ENCODE measurements at places on chromosomes 2 and 18.

DNA sequence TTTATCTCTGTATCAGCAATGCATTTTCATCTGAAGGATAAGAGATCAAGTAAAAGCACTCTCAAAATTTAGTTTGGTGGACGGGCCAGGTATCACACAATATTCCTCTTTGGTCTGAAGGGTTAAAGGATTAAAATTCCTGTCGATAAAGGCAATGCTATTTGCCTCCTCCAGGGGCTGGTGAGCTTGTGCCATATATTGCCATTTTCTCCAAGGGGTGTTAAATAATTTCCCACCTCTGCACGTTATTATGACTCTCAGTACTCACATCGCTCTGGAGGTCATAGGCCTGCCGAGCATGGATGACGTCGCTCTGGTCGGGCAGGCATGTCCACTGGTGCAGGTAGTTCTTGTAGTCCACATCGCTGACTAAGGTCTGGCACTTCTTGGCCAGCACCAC lies 94.2 kb downstream of the NEB start:
- no peak for DNase-seq

GRCh38 chr2:132276571-132276981 lies 114.8 kb upstream of the ANKRD30BL start:
- no peak for DNase-seq

- peak; percentile 85 for DNase-seq
These were observed 1.8 kb upstream of the NFATC1 start for GRCh38 chr18:79393635-79394533.

DNA sequence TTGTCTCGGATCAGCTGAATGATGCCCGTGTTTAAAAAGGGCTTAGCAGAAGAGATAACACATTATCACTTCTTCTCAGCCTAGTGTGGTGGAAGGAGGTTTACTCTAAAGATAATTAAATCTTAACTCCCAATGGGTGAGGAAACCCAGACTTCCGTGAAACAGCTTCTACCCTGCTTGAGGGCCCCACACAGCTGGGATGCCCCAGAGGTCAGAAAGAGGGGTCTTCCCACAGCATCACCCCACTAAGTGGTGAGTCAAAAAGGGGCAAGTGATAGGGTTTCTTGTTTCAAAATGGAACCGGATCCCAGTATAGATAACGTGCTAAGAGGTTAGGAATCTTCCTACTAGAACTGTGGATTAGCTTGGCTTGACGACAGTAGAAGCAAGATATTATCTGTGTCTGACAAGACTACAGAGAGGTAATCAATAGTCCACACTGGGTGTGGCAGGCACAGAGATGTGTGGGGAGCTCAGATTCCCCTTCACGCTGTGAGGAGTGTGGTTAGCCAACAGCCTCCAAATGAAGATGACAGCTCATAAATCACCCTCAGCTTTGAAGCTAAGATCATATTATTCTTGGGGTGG lies 129.6 kb upstream of the COPS8 start:
- no peak for DNase-seq

- DNase-seq = peak; percentile 88
These were observed 3.2 kb upstream of the PDK1 start for GRCh38 chr2:172552547-172553291.

- DNase-seq = peak; percentile 20
These were observed 2094.5 kb upstream of the CELF4 start for GRCh38 chr18:39660141-39660540.

DNA sequence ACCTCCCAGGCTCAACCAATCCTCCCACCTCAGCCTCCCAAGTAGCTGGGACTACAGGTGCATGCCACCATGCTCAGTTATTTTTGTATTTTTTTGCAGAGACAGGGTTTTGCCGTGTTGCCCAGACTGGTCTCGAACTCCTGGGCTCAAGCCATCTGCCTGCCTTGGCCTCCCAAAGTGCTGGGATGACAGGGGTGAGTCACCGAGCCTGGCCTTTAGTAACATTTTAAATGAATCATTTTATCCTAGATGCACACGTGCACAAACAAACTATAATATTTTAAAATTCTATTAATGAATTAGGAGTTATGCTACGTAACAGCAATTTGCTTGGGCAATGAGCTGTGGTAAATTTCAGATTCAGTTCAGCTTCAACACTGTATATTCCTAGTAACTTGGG lies 862.5 kb upstream of the ID2 start:
- DNase-seq = no peak

DNA sequence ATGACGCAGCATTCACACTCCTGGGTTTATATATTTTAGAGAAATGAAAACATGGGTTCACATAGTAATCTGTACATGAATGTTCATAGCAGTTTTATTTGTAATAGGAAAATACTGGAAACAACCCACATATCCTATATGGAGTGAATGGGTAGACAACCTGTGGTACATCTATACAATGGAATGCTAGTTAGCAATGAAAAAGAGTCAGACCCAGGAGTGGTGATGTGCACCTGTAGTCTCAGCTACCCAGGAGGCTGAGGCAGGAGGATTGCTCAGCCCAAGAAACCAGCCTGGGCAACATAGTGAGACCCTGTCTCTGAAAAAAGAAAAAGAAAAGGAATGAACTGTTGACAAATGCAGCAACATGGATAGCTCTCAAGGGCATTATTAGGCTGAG lies 25.9 kb downstream of the AFTPH start:
- no peak for DNase-seq

DNA sequence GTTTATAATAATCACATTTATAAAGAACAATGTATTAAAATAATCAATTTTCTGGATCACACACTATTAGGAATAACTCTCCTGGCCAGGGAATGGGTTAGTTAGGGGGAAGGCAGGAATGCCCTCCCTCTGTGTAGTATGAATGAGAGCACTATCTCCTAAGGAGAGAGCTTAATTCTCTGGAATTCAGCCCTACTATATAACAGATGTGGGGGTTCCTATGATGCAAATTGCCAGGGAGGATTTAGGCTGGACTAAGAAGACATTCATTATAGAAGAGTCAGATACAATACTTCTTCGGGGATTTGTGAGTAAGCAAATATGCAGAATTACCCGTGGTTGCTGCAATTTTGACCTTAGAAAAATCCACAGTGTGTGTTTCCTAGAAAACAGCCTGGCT lies 250.1 kb upstream of the VRK2 start:
- peak; percentile 14 for DNase-seq

DNA sequence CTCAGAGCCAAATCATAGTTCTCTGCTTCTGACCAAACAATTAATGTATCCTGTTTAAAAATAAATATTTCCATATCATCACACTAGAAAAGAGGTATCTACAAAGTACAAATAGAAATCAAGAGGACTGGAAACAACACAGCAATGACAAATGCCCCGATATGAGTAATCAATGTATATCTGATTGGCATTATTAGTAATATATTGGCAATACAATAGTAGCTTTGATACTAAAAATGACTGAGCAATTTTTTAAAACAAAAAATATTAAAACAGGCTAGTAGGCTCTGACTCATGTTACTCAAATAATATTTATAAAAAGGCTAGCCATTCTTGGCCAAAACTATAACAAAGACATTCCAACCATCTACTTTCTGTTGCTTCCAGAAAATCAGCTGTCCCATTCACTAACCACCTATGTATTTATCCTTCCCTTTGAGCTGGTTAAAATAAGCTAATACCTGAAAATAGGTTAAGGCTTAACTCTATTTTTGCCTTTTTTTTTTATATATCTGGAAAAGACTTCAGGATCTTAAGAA lies 13.3 kb downstream of the PPP4R3B start:
- peak; percentile 9 for DNase-seq

- no peak for DNase-seq
These were observed 65.3 kb downstream of the REEP1 start for GRCh38 chr2:86272111-86272510.

DNA sequence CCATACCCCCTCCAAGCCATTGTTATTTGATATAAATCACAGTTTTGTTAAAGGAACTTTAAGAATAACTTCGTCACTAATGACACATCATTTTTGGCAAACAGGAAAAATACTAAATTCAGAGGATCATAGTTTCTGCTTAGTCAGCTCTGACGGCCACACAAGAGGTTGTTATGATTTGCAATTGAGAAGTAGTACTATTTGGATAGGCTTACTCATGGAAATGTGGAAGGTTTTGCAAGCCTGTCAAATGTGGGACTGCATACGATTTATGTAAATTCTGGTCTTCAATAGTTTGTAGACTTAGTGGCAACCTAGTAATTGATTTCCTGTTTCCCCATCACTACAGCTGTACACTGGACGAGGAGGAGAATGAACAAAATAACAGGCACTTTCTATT lies 108.1 kb downstream of the ARHGEF33 start:
- peak; percentile 91 for DNase-seq

DNA sequence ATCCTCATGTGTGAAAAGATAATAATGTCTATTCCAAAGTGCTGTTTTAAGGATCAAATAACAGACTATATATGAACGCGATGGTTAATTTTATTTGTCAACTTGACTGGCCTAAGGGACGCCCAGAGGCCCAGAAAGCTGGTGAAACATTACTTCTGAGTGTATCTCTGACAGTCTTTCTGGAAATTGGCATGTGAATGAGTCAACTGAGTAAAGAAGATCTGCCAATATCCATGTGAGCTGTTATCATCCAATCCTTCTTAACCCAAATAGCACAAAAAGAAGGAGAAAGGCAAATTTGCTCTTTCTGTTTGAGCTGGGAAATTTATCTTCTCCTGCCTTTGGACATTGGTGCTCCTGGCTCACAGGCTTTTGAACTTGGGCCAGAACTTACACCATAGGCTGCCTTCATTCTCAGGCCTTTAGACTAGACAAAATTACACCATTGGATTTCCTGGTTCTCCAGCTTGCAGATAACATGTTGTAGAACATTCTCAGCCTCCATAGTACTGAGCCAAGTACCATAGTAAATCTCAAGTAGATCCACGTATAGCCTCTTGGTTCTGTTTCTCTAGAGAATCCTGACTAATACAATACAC lies 114.7 kb upstream of the DOCK10 start:
- DNase-seq = no peak

- DNase-seq = no peak
These were observed 1.6 kb downstream of the PRKAG3 start for GRCh38 chr2:218829868-218830451.

- DNase-seq = no peak
These were observed 38.7 kb downstream of the REEP1 start for GRCh38 chr2:86298411-86299390.

GRCh38 chr2:144229296-144229695 lies 290.6 kb downstream of the ZEB2 start:
- no peak for DNase-seq

GRCh38 chr2:117855886-117856285 lies 41.4 kb downstream of the DDX18 start:
- peak; percentile 14 for DNase-seq

DNA sequence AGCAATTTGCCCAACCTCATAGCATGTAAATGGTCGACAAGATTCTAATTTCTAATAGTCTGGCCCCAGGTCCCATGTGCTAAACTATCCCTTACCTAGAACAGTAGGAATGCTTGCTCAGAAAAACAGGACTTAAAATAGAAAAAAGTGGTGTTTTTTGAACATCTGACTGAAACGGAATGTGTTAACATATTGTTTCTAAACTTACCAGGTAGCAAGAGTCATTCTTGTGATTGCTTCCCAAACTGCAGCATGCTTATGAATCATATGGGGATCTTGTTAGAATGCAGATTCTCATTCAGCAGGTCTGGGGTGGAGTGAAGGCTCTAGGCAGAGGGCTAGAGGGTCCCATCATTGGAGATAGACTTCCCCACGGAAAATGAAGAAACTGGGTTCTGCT lies 5.8 kb upstream of the SLC20A1 start:
- DNase-seq = no peak

DNA sequence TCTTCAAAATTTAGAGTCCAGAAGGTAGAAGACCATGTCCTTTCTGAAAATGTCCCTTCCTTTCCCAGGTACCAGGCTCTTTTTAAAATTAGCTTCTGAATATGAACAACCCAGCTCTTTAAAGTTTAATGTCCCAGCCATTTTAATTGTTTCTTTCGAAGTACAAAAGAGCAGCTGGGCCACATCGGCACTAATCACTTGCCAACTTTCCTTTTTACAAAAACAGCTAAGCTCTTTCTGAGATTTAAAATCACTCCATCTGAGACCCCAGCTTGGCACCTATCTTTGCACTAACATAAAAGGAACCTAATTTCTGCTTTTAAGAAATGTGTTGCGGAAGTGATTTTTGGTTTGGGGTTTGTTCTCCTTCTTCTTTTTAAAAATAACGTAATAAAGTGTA lies 2.6 kb downstream of the BOD1L2 start:
- DNase-seq = no peak

GRCh38 chr2:137838255-137839092 lies 125.8 kb upstream of the HNMT start:
- DNase-seq = peak; percentile 53

DNA sequence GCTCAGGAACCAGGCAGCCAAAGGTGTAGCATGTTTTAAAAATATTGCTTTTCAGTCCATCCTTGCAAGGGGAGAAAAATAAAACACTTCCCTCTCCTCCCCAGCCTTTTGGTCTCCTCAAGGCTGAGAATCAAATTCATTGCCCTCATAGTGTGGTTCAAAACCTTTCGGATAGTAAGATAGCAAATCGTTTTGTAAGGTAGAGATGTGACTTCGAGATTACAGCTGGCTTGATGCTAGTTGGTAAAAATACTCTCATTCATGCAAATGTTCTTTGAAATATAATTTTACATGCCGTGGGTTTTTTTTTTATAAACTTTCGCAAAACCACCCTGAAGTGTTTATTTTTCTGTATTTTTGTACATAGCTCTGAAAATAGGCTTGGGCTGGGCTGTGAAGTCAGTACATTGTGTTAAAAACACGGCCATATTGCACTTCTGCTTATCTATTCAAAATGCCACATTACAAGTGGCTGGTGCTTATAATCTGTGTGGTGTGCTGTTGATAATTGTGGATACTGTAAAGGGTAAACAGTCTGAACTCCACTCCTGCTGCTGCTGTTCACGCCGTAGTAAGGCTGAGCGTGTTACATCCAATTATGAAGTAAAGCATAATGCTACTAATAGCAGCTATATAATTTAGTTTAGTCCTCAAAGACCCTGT lies 172.0 kb upstream of the SIX3 start:
- no peak for DNase-seq

- DNase-seq = peak; percentile 56
These were observed 774 bp upstream of the FZD7 start for GRCh38 chr2:202032846-202033316.

- DNase-seq = no peak
These were observed 28.5 kb downstream of the CIB4 start for GRCh38 chr2:26612522-26613240.

- no peak for DNase-seq
These were observed 9.7 kb downstream of the SEC11C start for GRCh38 chr18:59149416-59149815.

- no peak for DNase-seq
These were observed 20.3 kb upstream of the CHST10 start for GRCh38 chr2:100437751-100438150.

- no peak for DNase-seq
These were observed 4.7 kb upstream of the WNT6 start for GRCh38 chr2:218854860-218855259.

DNA sequence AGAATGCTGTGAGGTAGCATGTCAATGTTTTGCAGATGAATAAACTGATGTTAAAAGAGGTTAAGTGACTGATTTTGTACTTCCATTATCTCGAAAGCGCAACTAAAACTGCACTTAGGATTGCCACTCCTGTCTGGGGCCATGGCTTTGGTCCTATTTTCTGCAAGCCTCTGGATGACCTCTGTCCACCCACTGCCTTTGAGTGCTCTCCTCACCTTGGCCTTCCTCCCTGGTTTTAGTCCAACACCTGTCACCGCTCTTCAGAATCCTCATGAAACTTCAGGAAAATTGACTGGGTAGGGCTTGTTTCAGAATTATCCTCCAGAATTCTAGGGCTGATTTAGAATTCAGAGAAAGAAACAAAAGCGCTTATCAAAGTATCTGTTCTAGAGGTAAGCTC lies 51.1 kb upstream of the HNMT start:
- no peak for DNase-seq

- peak; percentile 12 for DNase-seq
These were observed 26.8 kb downstream of the SULT1C2 start for GRCh38 chr2:108315444-108315934.

Data from fibroblast of skin of scalp (primary cell).